ENCODE measurements at places on chromosomes 7 and 10. TPM values are rescaled to one million over a fixed set of nuclear protein-coding genes. Genes with fewer than 3 reads are reported as not detected.

The TEX47 gene
- total RNA-seq: not detected

The NUTM2A gene
- total RNA-seq: 1.8 TPM

The TMEM213 gene
- not detected for total RNA-seq

The RINT1 gene
- total RNA-seq: 16.0 TPM

The PAOX gene
- total RNA-seq: 6.9 TPM

The NUPR2 gene
- total RNA-seq: 0.88 TPM

- H3K27ac ChIP-seq: no peak overlapping the region
- no peaks in the 10 kb centered on the region for H3K4me1 ChIP-seq
- no peak for DNase-seq
- no peaks in the 10 kb centered on the region for H3K36me3 ChIP-seq
- H3K4me3 ChIP-seq: no peak overlapping the region
- H3K27me3 ChIP-seq: no peaks in the 10 kb centered on the region
These were observed 228.8 kb downstream of the TRIL start for GRCh38 chr7:28729281-28729680.

DNA sequence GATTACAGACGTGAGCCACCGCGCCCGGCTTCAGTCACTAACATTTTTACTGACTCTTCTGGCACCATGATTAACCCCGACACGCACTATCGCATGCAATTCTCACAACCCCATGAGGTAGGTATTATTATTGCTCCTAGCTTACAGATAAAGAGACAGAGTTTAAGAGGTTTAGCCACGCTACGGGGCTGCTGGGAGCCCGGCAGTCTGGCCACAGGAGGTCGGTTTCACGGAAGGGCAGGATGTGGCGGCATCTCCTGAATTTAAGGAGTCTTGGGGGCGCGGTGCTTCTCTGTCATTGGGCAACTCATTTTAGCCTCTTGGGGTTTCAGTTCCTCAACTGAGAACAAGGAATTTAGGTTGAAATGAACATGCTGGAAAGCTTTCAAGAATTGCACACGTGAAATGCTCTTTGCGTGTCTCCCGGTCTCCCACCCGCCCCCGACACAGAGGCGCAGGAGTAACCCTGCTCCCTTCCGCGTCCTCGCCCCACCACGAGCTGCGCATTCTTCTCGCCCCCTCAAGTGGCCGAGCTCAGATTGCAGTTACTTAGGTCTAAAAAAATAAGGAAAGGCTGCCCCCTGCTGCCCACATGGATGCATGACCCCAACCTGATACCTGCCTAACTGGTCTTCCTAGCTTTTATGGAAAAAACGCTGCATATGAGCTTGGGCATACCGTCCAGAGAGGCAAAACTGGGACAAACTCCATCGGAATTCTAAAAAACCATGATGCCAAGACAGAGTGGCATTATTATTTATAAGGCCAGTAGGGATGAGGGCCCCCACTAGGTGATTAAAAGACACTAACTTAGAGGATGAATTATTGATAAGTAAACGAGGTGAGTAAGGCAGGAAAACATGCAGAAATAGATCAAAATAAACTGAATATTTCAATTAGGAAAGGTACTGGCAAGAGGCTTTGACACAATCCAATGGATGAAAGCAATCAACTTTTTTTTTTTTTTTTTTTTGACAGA, 12.4 kb downstream of the PRSS2 start:
- DNase-seq: peak; percentile 88
- H3K27me3 ChIP-seq: no peaks in the 10 kb centered on the region
- no peaks in the 10 kb centered on the region for H3K36me3 ChIP-seq
- no peak overlapping the region for H3K27ac ChIP-seq
- H3K4me3 ChIP-seq: no peak overlapping the region

GRCh38 chr10:106582291-106582690, 582.2 kb downstream of the SORCS1 start:
- H3K36me3 ChIP-seq: no peaks in the 10 kb centered on the region
- H3K27me3 ChIP-seq: no peaks in the 10 kb centered on the region
- H3K4me1 ChIP-seq: no peaks in the 10 kb centered on the region
- no peak overlapping the region for H3K4me3 ChIP-seq

DNA sequence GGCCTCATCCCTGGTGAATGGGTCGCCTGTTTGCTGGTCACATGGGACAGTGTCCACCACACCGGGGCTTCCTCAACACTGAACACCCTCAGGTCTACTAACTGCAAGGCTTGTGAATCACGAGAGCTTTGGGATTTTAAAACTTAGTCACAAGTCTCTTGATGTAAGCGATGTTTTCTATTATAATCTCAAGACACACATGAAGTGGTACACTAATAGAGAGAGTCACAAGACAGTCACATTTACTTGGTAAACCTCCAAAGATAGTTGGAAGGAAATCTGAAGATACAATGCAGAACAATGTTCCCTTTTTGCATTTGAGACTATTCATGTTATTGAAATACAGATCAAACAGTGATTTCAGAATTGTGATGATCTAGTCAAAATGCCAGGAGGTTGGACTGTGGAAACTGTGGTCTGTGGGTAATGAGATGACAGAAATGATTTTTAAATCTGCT, 233.1 kb upstream of the KLF6 start:
- no peak for DNase-seq
- no peak overlapping the region for H3K4me3 ChIP-seq
- H3K27ac ChIP-seq: no peak overlapping the region
- H3K36me3 ChIP-seq: no peaks in the 10 kb centered on the region

- DNase-seq: no peak
- peaks cover 12% of the 10 kb centered on the region for H3K27me3 ChIP-seq
- H3K4me1 ChIP-seq: peaks cover 24% of the 10 kb centered on the region
- peak overlapping the region; percentile 7 for H3K4me3 ChIP-seq
These were observed 3.2 kb downstream of the MAFK start for GRCh38 chr7:1533547-1534329.

DNA sequence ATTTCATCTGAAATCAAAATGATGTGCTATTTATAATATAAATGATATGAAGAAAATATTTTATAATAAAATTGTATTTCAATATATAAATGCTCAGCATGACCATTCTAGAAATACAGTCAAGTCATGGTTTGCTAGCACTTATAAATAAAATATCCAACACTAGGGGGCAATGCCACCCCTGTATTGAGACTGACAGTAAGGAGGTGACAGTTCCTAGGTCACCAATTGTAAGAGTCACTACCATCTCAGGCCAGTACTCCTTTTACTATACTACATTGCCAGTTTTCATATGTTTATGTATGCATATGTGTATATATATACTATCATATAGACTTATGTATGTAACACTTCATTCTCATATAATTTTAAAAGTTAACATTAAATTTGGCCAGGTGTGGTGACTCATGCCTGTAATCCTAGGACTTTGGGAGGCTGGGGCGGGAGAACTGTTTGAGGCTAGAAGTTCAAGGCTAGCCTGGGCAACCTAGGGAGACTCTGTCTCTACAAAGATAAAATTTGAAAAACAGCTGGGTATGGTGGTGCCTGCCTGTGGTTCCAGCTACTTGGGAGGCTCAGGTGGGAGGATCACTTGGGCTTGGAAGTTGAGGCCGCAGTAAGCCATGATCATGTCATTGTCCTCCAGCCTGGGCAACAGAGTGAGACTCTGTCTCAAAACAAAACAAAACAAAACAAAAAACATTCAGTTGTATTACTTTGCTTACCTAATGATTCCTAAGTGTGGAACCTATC, 2.4 kb upstream of the CNOT4 start:
- no peaks in the 10 kb centered on the region for H3K36me3 ChIP-seq
- no peak overlapping the region for H3K27ac ChIP-seq
- H3K27me3 ChIP-seq: no peaks in the 10 kb centered on the region
- H3K4me1 ChIP-seq: no peaks in the 10 kb centered on the region

Measured in lung (tissue), 17 donors.